Urothelium cell line (cell line): ENCODE measurements at places on chromosomes 6 and 20.

DNA sequence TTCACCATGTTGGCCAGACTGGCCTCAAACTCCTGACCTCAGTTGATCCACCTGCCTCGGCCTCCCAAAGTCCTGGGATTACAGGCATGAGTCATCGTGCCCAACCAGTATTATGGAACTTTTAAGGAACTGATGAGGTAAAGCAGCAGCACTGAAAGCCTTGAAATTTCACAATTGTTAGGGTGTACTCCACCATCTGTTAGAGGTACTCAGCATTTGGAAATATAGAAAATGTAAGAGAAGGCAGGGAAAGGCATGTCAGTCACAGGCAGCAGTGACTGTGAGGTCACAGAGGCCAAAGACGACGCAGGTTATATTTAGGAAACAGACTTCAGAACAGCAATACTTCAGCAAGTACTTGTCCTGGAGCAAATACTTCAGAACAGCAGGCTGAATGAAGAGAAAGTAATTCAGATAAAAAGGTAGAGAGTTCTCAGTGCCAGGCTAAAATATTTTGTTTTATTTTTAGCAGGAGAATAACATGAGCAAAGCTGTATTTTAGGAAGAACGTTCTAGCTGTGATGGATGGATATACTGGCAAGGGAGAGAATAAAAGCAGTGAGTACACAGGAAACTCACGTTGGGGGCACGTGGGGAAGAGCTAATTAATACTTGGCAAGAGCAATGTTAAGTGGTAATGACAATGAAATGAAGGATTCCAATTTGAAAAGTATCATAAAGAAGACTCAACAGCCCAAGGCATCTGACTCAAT is 67.2 kb downstream of the DTNBP1 start:
- no peak for DNase-seq

DNA sequence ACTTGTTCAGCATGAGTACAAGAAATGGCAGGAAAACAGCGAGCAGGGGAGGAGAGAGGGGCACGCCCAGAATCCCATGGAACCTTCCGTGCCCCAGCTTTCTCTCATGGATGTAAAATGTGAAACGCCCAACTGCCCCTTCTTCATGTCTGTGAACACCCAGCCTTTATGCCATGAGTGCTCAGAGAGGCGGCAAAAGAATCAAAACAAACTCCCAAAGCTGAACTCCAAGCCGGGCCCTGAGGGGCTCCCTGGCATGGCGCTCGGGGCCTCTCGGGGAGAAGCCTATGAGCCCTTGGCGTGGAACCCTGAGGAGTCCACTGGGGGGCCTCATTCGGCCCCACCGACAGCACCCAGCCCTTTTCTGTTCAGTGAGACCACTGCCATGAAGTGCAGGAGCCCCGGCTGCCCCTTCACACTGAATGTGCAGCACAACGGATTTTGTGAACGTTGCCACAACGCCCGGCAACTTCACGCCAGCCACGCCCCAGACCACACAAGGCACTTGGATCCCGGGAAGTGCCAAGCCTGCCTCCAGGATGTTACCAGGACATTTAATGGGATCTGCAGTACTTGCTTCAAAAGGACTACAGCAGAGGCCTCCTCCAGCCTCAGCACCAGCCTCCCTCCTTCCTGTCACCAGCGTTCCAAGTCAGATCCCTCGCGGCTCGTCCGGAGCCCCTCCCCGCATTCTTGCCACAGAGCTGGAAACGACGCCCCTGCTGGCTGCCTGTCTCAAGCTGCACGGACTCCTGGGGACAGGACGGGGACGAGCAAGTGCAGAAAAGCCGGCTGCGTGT is 11.6 kb downstream of the TNFAIP3 start:
- DNase-seq: no peak

- DNase-seq: no peak
These were observed 77.1 kb downstream of the SHLD1 start for GRCh38 chr20:5827098-5827853.

DNA sequence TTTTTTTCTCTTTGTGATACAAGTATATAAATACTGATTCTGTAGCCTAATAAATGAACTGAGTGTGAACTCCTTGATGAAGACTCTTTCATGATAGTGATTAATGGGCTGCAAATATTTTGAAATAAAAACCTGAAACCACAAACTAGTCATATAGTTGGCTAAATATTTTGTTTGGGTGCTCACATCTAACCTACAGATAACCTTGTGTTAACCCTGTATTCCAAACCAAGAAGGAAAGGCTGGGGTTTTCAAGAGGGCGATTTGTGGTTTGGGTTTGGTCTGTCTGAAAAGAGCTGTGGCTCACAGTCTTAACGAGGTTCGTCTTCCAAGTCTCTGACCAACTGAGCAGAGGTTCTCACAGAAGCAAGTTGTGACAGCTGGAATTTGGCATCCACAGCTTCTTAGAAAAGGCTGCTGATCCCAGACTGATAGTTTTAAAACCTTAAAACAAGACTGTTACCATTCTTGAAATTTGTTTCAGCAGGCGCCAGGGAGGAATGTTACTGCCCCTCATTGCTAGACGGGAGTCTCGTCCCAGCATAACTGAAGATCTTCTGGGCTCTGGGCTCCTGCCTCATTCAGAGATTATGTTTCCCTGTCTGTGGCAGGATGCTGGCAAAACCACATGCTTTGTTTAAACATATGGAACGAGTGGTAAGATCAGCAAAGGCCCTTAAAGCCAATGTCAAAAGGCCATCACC is 736.4 kb upstream of the MARCKS start:
- peak; percentile 35 for DNase-seq

DNA sequence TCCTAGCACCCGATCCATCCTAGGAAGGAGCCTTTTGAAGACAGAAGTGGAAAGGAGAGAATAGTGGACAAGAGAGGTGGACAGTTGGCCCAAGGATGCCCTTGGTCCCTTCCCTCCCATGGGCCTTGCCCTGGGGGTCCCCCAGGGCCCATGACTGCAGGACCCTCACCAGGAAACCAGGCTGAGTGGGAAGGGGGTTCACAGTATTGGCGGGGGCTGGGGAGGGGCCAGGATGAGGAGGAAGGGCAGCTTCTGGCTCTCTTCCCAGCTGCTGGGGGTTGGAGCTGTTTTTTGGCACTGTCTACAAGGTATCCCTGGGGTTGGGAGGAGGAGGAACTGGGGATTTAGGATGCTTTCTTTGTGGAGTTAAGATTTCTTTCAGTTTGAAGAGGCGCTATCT is 4.0 kb upstream of the DSN1 start:
- no peak for DNase-seq

- DNase-seq: no peak
These were observed 13.3 kb upstream of the PCMTD2 start for GRCh38 chr20:64242003-64242796.

DNA sequence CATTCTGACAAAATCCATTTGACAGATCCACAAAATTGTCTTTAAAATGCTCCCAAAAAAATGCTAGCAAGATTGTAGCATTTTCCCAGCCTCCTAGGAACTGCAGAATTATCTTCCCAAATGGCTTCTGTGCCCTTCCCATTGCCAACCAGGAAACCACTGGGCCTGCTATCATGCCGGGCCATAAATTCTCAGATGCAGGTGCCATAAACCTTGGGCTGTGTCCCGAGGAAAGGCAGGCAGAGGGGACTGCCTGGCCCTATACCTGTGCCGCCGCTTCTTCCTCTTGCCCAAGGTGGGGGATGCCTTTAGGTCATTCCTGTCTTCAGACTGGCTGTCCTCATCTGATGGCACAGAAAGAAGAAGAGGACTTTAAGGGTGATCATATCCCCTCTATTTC is 2.8 kb downstream of the VSX1 start:
- no peak for DNase-seq

- DNase-seq: peak; percentile 55
These were observed 32.5 kb upstream of the DLGAP4 start for GRCh38 chr20:36273414-36274180.

- no peak for DNase-seq
These were observed 214.7 kb upstream of the PROKR2 start for GRCh38 chr20:5531318-5532081.

DNA sequence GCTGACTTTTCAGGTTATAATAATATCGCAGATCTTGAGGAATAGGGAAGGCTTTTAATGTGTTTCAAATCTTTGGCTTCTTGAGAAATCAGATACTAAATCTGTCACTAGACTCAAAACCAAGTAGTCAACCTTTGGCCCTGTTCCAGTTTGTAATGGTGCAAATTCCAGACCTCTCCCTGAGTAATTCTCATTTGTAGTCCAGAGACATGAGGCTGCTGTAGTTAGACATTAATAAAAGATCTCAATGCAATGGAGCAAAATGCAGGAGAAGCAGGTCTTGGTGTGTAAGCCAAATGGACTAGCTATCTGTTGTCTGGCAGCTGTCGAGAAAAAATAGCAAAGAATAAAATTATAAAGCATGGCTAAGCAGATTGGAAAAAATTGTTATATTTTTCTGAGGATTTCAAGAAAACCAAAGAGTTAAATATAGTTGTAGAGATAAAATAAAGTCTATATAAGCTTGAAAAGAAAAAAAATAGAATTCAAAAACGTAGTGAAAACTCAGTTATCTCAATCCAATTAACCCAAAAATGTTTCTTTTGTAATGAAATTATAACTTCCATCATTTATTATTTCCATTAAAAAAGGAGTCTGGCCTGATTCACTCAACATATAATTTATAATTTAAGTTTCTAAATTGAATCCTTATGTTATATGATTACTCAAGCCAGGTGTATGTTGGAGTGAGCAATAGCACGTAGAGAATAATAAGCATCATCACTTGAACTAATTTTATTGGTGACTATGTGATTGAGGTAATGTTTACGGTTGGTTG is 161.5 kb upstream of the ADGRB3 start:
- no peak for DNase-seq

DNA sequence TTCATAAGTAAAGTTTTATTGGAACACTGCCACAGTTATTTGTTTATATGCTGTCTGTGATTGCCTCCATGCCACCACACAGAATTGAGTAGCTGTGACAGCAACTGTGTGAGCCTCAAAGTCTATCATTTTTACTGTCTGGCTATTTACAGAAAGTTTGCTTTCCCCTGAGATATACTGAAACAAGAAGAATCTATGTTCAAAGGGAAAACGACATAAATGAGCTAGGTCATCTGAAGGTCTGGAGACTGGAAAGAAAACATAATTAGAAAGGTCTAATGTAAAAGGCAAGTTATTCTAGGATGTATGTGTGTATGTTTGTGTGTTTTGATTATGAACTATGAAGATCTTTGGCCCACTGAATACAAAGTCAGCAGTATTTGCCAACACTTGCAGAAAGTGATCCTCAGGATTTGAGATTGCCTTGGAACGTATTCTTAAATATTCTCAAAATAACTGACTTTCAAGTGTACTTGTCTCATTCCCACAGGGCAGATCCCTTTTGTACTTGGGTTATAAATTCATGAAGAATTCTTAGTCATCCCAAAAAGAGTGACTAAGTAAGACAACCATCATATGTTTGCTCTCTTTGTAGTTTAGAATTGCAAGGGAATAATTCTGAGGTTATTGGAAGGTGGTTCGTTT is 677.7 kb downstream of the DOK5 start:
- peak; percentile 26 for DNase-seq

DNA sequence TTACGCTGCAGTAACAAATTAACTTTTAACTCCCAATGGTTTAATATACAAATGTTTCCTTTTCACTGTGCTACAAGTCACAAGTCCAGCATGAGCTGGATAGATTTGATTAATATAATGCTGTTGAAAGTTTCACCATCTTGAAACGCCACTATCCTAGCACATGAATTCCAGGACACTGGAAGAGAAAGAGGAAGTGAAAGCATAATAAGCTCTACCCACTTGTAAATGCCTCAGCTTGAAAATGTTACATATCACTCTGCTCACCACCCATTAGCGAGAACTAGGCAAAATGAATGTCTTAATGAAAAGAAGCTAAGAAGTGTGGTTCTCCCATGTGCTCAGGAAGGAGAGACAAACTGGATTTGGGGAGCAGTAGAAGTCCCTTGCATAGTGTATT is 46.9 kb downstream of the PCSK2 start:
- DNase-seq: no peak

DNA sequence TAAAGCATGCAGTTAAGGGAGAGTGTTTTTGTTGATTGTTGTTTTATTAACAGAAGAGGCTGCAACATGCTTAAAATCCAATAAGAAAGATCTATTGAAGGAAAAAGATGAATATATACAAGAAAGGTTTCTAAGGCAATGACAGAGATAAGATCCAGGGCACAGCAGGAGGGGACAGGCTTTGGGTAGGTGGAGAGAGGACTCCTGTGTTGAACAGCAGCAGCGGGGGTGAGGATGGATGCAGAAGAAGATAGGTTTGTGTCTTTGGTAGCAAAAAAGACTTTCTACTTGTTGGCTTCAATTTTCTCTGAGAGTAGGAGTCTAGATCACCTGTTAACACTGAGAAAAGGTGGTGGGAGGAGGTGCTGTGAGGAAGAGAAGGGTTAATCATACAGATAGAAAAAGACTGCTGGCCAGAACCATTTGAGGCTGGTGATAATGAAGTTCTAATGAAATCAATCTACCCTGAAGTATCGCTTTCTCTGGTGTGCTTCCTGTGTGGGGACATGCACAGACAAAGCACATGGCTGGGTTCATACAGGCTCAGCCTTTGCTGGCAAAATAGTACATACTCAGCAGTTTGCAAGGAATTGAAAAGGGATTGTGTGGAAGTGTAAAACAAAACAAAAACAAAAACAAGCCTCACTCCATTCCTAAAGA is 17.2 kb upstream of the DST start:
- DNase-seq: no peak

GRCh38 chr20:37758332-37758731 is 64.5 kb downstream of the CTNNBL1 start:
- peak; percentile 33 for DNase-seq

DNA sequence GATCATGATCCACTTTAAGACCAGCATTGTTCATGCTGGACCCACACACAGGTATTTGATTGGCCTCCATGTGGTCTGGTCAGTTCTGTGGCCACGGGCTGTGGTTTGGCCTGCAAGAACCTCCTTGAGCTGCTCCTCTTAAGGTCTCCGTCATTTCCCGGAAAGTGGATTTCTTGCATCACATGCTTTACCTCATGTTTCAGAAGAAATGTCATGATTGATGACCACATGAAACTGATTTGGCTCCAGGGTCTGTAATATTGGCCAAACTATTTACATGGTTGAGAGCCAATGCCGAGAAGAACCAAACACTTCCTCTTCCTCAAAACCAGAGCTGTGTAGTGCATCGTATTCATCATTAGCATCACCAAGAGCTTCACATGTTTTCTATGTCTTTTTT is 13.2 kb upstream of the RSPH3 start:
- no peak for DNase-seq

GRCh38 chr20:45344168-45344860 is 3.9 kb downstream of the SDC4 start:
- peak; percentile 89 for DNase-seq

DNA sequence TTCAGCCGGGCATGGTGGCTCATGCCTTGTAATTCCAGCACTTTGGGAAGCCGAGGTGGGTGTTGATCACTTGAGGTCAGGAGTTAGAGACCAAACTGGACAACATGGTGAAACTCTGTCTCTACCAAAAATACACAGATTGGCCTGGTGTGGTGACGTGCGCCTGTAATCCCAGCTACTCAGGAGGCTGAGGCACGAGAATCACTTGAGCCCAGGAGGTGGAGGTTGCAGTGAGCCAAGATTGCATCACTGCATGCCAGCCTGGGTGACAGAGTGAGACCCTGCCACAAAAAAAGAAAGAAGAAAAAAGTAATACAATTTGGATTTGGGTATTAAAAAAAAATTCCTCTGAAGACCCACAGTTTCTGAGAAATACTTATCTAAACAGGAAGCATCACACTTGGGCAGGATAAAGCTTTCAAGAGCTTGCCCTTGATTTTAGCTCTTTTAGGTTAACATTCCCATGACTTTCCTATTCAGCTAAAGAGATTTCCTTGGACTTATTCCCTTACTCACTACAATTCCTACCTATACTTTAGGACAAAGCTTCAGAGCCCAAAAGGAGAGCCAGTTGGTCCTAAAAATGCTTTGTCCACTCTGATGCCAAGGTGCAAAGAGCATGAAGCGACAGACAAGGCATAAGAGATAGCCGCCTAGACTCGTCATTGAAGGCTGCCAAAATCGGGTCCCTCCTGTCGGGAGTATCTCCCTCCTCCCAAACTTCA is 1.9 kb downstream of the ELOVL2 start:
- no peak for DNase-seq
